ENCODE measurements at places on chromosomes 5 and 9.

GRCh38 chr9:89969156-89969675, 364.4 kb downstream of the GADD45G start:
- DNase-seq: peak; percentile 3

- no peak for DNase-seq
Measured at GRCh38 chr9:20837166-20837565, 153.1 kb downstream of the FOCAD start.

DNA sequence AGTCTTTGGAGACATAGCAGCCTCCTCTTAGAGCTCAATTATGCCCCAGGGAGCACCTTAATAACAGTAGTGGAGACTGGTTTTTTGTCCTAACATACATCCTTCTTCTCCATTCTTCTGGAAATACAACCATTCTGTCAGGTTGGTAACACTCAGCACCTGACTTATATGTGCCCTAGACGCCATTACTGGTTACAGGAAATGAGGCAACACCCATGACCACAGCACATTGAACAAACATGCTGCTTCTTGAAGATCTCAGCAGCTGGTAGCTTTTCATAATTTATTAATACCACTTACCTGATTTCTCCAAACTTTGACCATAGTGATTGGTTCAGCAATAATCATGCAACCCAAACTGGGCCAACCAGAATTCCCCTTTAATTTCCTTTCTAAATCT, 25.1 kb upstream of the TRPM3 start:
- no peak for DNase-seq

DNA sequence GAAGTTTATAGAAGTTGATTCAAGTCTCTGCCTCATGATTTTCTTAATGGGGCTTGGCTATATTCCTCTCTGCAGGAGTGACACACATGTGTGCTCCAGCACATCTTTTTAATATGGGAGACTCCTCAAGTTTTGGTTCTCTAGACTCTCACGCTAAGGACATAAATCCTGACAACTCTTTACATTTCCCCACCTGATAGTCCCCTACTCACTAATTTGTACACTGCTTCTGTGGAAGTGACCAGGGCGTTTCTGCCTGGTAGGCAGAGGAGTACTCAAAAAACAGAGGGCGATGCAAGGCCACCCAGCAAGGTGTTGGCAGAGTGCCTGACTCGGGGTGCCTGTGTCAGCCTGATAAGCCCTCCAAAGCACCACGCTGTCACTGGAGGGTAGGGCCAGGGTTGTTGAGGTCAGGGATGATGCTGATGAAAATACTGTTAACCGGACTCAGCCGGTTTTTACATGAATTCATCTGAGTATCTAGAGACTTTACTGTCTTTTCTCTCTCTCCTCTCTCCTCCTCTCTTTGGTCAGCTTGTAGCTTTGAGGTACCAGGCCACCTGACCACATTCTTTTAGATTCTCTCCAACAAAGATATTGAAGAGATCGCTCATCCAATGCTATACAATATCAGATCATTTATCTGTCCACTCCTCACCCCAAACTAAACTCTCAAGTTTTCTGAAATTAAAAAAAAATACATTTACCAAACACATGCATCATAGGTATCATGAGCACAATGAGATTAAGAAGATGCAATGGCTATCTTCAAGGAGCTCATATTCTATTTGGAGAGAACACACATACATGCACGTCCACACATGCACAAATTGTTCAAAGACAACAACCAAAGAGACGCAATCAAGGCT, 205.2 kb downstream of the PIK3R1 start:
- no peak for DNase-seq

DNA sequence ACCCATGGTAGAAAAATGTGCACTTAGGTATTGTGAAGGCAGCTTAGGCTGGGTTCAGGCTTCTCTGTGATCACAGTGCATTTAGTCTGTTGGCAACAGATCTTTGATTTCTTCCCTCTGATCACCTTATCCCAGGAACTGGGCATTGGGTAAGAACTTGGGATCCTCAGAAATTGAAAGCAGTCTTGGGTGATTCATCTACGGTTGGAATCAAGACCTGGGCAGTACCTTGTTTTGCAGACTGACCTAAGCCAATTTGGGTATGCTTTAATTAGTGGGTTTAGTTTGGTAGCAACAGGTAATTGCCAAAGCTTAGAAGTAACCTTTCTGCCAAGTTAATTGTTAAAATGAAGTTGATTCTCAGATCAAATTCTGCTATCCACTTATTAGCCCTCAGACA, 17.8 kb downstream of the ENTREP1 start:
- DNase-seq: no peak

DNA sequence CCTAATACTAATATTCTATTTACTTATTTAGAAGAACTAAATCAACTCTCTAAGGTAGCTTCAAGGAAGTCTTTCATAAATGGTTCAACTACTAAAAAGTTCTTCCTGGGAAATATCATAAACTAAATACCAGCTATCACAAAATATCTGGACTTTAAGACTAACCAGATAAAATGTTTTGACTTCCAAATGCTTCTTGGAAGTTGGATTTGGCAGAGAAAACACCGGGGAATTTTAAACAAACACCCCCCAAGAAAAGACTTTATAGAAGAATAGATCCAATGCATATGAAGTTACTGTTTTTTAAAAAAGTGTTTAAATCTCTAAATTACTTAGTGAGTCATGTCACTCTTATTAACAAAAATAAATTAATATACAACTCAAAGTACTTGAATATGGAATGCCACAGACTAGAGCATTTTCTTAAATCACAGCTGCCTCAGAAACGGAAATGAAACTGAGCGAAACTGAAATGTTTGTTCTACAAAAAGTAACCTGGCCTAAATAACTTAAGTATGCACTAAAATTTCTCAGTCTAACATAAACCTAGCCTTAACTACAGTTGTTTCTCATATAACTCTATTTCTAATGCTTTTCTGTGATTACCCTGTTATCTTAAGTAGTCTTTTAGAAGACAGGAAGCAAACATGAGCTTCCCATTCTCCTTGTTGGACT, 6.8 kb downstream of the ABCA1 start:
- DNase-seq: no peak

GRCh38 chr5:149765932-149766331, 35.8 kb downstream of the PPARGC1B start:
- DNase-seq: no peak

GRCh38 chr5:100517301-100517974, 17.7 kb upstream of the FAM174A start:
- no peak for DNase-seq

GRCh38 chr9:69812068-69813000, 8.3 kb upstream of the CFAP95 start:
- DNase-seq: no peak

- no peak for DNase-seq
Measured at GRCh38 chr5:139955616-139956273, 87.4 kb downstream of the NRG2 start.

DNA sequence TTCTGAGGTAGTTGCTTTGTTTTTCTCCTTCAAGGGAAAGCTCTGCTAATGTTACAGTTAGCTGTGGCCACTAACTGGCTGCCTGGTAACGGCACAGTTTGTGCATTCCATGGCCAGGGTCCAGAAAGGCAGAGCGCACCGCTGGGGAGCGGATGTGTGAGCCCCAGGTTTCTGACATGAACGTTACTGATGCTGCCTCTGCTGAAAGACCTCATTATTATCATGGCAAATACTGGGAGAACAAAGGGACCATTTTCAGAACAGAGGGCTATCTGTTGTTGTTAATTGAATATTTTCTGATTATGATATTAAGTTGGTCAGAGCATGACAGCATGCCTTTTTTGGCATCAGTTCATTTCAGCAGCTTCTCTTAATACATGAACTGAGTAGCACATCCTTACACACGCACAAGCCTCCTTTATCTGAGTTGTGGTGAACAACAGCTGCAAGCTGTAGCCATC, 134.1 kb downstream of the NUDT12 start:
- no peak for DNase-seq

DNA sequence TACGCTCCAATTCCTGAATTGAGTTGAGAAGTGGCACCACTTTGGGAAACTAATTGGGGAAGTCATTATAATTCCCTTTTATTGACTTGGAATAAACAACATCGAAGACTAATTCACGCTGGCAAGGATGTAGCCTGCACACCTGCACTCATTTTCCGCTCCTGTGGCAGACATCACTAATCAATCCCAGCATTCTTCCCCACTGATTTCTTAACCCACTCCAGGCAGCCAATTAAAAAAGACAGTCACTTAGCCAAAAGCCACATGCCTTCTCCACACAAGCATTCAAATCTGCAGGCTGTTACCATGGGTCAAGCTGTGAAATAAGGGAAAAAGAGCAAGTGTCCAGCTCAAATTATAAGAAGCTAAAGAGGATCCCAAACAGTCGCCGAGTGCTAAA, 68.2 kb upstream of the HRH2 start:
- no peak for DNase-seq

DNA sequence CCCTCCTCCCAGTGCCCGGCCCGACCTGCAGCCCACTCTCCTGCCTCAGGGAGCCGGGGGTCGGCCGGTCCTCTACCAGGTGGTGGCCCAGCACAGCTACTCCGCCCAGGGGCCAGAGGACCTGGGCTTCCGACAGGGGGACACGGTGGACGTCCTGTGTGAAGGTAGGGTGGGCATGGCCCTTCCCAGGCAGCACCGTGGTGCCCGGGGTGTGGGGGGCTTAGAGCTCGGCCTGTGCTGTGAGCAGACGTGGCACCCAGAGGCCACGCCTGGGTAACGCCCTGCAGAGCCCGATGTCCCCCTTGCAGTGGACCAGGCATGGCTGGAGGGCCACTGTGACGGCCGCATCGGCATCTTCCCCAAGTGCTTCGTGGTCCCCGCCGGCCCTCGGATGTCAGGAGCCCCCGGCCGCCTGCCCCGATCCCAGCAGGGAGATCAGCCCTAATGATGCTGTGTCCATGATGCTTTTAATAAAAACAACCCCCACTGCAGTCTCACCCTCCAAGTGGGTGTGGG, 7.2 kb downstream of the ENTPD8 start:
- DNase-seq: no peak

DNA sequence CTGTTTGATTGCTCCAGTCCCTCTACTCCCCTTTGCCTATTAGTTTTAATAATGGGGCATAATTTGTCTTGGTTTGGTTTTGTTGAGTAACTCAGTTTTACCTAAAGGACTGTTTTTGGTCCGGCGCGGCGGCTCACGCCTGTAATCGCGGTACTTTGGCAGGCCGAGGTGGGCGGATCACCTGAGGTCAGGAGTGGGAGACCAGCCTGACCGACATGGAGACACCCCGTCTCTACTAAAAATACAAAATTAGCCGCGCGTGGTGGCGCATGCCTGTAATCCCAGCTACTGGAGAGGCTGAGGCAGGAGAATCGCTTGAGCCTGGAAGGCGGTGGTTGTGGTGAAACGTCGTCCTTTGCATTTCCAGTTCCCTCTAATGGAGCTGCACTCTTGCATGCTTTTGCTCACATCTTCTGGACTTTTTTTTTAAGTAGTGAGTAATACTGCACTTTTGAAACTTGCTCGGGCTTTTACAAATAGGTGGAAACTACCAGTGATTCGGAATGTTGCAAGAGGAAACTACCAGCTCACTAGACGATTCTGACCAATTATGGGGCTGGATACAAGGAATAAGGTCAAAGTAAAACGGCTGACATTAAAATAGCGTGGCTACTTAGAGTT, 721 bp upstream of the MAML1 start:
- peak; percentile 1 for DNase-seq

- no peak for DNase-seq
Measured at GRCh38 chr9:135463140-135463539, 16.4 kb upstream of the PPP1R26 start.

DNA sequence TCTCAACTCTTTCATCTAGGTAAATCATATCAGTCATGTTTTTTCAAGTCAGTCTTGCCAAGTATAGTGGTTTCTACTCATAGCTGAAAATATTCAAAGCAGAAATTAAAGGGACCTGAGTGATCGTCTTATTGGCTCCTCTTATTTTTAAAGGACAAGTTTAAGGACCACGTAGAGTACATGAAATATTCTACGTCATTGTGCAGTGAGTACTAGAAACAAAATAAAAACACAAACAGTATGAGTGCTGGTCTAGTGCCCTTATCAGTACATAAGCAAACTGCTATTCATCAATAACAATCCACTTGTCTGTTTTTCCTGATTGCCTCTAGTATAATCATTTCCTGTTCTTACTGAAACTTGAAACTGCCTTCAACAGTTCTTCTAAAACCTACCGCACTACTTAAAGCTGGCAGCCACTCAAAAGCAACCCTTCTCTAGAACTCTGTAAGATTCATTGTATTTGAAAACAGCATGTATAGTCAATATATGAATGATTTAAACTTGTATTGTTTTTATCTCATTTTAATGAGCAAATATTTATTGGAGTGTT, 853.7 kb downstream of the TAF11L14 start:
- no peak for DNase-seq

- DNase-seq: no peak
Measured at GRCh38 chr5:96771395-96771794, 36.4 kb downstream of the ERAP1 start.

- DNase-seq: no peak
Measured at GRCh38 chr5:163383754-163384153, 53.6 kb upstream of the CCNG1 start.

GRCh38 chr5:40762705-40763104, 6.9 kb upstream of the TTC33 start:
- no peak for DNase-seq

DNA sequence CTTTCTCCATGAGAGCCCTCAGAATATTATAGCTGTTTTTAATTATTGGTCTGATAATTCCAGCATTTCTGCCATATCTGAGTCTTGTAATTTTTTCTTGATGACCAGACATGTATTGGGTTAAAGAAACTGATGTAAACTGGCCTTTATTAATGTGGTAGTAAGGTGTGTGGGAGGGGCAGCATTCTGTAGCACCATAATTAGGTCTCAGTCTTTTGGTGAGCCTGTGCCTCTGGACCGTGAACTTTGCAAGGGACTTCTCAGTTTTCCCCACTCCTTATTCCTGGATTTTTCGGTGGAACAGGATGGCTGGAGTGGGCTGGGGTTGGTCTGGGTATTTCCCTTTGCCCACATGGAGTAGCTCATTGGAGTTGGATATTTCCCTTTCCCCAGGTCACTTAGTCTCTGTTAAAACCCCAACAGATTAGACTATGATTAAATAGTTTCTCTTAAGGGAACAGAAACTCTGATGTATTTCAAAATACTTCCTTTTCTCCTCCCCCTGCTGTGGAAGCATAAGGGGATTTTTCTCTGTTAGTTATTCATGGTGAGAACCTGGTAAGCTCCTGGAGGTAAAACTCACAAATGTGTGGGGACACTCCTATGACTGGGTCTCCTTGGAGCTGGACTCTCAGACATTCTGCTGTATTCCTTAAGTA, 52.4 kb downstream of the FSD1L start:
- no peak for DNase-seq
